Stimulated activated CD4-positive, alpha-beta T cell treated with anti-CD3 and anti-CD28 coated beads, Interleukin-4, amount 100 ng/mL, for 48 hours (primary cell): ENCODE measurements at places on chromosomes 6 and 20.

- no peak for DNase-seq
Measured at GRCh38 chr6:17817763-17818162, 111.0 kb upstream of the NUP153 start.

DNA sequence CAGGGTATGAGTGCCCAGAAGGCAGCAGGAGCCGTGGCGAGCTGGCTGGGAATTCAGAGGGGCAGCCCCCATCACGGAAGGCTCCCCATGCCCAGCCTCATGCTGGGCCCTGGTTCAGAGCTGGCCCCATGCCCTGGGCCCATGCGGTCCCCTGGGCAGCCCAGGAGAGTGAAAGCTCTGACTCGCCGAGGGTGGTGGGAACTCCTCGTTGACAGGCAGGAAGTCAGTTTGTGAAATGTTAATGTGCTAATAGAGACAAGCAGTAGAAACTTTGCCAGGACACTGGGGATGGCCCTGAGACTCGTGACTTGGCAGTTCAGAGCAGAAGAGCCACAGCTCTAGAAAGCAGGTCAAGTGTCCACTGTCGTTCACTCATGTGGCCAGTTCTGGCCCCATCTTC, 353.0 kb downstream of the TAF4 start:
- DNase-seq: no peak

- no peak for DNase-seq
Measured at GRCh38 chr6:125307150-125307838, 5.5 kb upstream of the HDDC2 start.

- DNase-seq: no peak
Measured at GRCh38 chr6:148222376-148222775, 120.3 kb upstream of the SASH1 start.

DNA sequence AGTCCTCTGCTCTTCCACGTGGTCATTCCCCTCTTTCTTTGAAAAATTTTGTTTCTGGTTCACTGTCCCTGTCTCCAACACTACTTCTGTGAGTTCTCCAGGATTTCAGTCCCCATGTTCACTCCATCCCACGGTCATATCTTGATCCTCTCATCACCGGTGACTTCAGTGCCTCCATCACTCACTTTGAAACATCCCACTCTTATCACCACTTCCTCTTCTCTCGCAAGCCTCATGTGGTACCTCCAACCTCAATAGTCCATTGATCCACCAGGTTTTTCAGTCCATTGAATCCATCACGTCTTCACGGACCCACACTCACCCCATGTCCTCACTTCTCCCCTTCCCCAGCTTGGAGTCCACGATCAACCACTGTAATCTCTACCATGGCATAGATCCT, 64.8 kb downstream of the CARMIL1 start:
- no peak for DNase-seq
